Stimulated activated CD8-positive, alpha-beta memory T cell treated with anti-CD3 and anti-CD28 coated beads, Interleukin-4, amount 100 ng/mL, for 24 hours (primary cell): ENCODE measurements at places on chromosomes 5 and 9.
A peak's percentile ranks its signal among the peaks of the same experiment; 100 is the strongest.

DNA sequence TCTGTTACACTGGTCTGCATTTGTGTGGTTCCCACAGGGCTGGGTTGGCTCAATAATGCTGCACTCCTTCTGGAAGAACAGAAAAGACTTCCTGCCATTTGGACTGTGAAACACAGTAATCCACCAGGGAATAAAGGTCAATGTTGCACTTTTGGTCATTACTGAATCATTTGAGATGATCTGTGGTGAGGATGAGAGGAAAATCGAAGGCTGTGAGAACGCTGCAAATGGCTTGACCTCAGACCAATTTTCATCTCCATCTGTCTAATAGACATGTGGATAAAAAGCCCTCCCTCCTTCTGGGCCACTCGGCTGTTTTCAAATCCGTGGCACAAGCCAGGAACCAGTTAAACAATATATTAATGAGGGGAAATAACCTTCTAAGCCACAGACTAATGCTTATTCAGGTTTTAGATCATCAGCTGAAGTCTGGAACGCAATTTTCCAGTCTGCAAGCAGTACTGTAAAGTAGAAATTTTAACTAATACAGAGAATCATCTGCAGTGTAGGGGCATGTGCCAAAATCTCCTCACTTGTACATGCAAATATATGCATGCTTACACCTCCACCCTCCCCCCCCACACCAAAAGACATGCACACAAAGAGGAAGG lies 20.2 kb downstream of the TLE1 start:
- no peak for DNase-seq

DNA sequence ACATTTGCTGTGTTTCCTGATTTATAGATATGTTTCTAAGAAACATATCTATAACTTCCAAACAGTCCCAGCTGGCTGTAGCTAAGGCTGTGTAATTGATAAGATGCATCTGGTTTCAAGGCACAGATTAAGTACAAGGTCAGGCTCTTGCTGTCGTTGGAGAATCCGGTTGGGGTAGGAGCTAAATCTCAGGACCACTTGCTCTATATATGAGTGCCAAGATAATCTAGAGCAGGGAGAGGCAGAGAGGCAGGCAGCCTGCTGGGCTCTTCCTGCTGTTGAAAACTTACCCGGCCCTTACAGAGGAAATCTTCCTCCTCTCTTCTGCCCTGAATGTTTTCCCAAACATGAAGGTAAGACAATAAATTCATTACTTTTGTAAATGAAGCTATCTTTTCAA lies at the start of gene C7:
TSS of gene C7 (plus strand) at position 234 of the 400 bp plus-strand sequence. CDS start at position 348, 114 bp downstream.
- no peak for DNase-seq

DNA sequence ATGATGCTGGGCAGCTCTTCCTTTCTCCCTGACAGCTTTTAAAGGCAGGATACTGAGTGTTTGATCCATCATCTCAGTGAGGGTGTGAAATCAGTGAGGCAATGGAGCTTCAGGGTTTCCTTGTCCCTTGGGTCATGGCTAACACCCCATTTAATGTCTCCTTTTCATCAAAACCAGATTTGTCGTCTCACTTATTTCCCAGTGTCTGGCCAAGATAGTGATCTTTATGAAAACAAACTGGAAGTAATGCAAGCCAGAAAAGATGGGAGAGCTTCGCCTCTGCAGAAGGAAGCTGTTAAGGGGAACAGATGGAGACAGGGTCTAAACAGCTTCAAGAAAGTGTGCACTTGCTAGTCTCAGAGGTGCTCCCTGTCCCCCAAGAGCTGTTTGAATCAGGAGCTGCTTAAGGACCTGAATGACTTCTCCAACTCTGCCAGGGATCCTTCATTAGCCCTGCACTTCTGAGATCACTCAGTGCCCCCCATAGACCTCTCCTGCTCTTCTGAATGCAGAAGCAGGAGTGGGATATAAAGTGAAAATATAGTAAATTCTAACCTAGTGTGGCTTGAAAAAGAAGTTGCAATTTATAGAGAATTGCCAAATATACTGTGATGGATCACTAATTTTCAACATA lies 96.1 kb downstream of the F2RL2 start:
- no peak for DNase-seq

DNA sequence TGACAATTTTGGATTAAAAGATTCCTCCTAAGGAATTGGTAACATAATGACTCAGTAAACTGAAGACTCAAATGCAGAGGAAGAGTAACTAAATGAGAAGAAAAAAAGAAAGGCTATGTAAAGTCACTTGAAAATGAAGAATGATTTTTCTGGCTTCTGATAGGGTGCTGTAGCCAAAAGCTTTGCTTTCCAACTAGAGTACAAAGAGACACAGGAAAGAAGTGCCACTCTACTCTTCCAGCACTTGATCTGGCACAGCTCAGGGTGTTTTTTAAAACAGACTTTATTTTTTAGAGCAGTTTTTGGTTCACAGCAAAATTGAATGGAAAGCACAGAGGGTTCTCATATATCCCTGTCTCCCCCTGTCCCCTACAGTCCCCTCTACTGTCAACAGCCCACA lies 122.5 kb downstream of the LMNB1 start:
- no peak for DNase-seq

GRCh38 chr5:73027361-73027760 lies 71.5 kb downstream of the FCHO2 start:
- DNase-seq = no peak

GRCh38 chr5:120552638-120553037 lies 88.5 kb downstream of the PRR16 start:
- DNase-seq = no peak

DNA sequence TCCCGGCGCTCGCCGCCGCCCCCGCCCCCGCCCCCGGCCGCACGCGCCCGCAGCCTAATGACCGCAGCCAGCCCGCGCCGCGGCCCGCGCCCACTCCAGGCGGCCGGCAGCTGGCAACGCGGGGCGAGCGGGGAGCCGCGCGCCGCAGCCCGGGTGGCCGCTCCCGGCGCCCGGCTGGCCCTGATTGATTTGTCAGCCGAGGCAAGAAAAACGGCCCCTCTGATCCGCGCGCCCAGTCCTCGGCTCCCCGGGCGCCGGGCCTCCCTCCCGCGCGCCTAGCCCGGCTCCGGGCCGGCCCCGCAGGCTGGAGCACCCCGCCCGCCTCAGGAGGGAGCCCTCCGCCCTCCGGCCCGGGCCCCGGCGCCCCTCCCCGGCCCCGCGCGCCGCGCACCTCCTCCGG lies 11.9 kb upstream of the LHX2 start:
- no peak for DNase-seq

DNA sequence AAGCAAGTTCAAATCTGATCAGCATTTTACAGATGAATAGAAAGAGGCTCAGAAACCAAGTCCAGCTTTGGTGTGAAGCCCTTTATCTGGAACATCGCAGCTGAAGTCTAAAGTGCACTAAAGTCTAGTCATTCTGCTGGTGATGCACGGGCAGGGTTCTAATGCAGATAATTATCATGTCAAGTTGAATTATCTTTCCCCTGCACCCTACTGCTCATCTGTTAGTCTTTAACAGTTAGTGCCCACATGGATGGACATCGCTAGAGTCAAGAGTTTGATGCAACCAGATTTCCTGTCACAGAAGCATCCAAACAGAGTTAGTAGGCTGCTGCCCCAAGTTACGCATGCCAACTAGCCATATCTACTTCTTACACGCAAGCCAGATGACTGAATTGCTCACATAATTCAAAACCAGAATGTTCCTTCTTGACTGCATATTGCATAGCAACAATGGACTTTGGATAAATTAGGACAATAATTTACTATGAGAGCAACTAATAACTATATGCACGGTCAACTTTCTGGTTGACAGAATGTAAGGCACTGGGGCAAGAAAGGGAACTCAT lies 1.6 kb upstream of the TOMM5 start:
- no peak for DNase-seq

GRCh38 chr9:18606846-18607245 lies 132.9 kb downstream of the ADAMTSL1 start:
- no peak for DNase-seq

DNA sequence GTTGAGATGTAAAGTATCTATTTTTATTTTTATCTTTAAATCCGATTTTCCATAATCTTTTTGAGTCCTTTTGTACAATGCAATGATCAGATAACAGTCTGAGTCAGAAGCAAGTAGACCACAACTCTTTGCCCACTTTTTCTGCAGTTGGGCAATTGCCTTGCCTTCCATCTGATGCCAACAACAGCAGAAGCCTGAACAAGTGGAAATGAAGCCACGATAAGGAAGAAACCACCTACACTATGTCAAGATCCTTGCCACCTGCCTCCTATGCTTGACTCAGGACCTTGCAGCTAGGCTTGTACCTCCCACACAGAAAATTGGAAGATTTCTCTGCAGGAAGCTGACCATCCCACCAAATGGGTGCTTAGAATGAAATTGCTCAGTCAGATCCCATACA lies 78.6 kb downstream of the ANXA1 start:
- no peak for DNase-seq

- no peak for DNase-seq
These were observed 2.4 kb downstream of the CAVIN4 start for GRCh38 chr9:100580257-100580656.

- DNase-seq = no peak
These were observed 70.4 kb upstream of the SNX2 start for GRCh38 chr5:122704247-122705036.

- DNase-seq = no peak
These were observed 235.2 kb upstream of the DAB2 start for GRCh38 chr5:39660020-39660419.

GRCh38 chr9:130714586-130715110 lies 21.1 kb downstream of the EXOSC2 start:
- DNase-seq = no peak

- DNase-seq = no peak
These were observed 275.3 kb upstream of the CDH6 start for GRCh38 chr5:30918171-30918570.

DNA sequence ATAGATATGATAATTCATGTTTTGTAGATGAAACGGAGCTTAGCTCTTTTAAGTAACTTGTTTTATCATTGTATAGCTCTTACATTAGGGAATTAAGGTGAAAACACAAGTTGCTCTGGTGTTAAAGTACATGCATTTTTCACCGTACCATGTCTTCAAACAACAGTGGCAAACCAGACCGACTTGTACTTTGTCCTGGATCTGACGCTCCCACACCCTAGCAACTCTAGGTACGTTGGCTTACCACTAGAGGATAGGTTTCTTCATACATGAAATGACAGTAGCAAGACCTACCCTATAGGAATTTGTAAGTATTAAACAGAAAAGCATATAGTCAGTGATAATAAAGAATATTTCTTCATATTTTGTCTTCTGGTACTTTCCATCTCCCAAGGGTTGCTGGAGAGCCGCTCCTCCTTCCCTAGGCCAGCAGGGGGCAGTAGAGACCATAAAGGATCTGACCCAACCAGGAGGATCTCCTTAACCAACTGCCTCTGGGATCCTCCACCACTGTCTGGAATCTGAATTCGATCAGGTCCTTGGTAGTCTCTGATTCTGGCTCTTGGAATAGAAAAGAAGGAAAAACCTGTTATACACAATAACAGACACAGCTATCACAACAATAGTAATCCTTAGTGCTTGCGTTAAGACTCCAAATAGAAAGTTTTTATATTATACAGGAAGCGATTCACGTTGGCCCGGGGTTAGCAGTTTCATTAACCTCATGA lies 136.7 kb downstream of the CAVIN4 start:
- DNase-seq = peak; percentile 14

GRCh38 chr5:171122372-171122771 lies 186.7 kb upstream of the TLX3 start:
- no peak for DNase-seq

- peak; percentile 19 for DNase-seq
These were observed 95.7 kb downstream of the KCNT1 start for GRCh38 chr9:135797507-135798262.

GRCh38 chr9:126527109-126527825 lies 86.5 kb upstream of the LMX1B start:
- no peak for DNase-seq

DNA sequence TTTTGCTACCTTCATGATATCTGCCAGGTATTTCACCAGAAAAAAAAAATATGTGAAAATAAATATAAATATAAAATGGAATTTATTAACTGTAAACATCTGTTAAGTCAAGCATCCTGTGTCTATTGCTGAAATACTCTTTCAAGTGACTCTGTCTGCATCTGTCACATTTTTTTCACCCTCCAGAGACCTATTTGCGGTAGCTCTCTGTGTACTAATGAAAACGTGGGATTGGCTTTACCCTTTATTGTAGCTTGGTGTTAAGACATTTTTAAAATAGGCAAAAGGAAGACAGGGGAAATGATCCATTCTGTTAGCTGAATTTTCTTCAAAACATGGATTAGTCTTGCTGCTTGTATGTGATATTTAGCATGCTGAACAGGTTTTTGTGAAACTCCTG lies 536.0 kb upstream of the WWC1 start:
- no peak for DNase-seq

DNA sequence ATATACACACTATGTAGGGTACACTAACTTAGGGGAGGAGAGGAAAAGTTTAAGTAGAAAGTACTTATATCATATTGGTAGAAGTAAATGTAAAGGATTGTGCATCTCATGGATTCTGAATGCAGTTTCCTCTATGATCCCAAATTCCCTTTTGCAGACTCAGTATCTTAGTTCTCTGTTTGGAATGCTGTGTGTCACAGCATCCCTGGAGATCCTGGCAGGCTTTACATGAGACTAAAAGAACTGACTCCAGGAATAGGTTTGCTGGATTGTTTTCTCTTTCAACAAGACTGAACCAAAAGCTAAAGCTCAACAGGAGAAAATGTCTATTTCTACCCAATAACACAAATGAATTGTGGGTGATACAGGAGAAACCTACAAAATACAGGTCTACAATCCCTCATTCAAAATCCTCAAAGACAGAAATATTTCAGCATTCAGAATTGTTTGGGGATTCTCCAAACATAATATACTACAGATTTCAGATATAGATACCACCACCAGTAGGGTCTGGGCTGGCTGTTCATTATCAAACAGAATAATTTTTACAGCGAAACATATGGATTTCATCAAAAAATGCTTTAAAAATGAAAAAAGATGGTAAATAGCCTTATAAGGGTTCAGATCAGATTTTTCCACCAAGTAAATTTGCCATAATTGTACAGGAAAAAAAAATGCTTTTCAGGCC lies 324.7 kb upstream of the GRAMD2B start:
- no peak for DNase-seq

DNA sequence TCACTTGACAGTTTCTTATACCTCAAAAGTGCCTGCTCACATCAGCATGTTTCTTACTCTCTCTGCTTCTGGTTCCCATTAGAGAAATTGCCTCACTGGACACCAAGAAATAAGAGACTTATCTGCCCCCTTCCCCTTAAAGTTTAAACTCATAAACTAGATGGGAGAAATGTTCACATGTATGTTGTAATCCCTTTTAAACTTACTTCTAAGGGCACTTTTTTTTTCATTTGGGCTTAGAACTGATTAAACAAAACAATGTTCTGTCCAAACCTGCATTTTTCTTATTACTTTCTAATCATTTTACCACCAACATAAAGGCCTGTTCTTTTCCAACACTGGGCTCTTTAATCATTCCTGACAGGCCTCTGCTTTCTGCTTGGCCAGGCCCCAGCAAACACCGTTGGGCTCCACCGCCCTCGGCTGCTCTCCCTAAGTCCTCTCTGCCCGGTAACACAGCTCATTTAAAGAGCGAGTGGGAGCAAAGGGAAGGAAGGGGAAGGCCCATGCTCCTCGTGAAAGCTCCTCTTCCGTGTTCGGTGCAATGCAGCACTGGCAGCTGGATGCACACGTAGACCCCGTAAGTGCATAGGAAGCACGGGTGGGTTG lies 53.4 kb downstream of the ROR2 start:
- DNase-seq = no peak

GRCh38 chr5:60826653-60827052 lies 17.4 kb downstream of the ELOVL7 start:
- DNase-seq = no peak
